NCI-H1930 (cell line): ENCODE measurements at places on chromosomes 7 and 10.
A peak's percentile ranks its signal among the peaks of the same experiment; 100 is the strongest.

DNA sequence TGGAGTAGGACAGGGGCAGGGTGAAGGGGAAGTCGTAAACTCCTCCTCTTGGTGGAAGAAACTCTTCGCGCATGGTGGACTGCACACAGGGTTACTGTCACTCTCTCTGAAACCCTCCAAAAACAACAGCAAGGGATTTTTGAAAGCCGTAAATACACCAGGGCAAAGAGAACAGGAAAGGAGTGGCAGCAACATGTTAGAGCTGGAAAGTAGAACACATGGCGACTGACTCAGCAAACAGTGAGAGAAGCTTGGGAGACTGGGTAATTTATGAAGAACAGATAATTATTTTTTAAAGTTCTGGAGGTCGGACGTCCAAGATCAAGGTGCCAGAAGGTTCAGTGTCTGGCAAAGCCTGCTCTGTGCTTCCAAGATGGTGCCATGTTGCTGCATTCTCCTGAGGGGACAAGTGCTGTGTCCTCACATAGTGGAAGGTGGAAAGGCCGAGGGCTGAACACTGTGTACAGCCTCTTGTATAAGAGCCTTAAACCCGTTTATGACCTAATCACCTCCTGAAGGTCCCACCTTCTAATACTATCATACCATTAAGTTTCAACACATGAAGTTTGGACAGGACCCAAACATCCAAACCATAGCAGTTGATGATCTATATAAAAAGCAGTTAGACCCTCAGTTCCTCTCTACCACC, 22.5 kb upstream of the C10orf53 start:
- DNase-seq, result no peak

DNA sequence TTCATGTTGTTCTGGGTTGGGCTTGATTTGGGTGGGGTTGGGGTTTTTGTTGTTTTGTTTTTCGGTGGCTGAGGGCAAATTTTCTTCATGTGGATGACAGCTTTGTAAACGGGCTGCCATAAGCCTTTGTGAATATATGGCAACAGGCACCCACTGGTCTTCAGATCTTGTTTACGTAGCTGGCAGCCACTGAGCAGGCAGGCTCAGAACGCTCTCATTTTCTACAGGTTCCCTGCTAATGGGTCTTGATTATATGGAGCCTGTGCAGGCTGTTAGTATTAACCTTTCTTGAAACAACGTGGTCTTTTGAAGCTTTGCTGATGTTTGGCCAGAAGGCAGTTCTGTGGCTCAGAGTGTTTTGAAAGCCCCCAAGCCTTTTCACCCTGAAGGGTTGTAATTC, 199.7 kb downstream of the TNS3 start:
- DNase-seq, result no peak

DNA sequence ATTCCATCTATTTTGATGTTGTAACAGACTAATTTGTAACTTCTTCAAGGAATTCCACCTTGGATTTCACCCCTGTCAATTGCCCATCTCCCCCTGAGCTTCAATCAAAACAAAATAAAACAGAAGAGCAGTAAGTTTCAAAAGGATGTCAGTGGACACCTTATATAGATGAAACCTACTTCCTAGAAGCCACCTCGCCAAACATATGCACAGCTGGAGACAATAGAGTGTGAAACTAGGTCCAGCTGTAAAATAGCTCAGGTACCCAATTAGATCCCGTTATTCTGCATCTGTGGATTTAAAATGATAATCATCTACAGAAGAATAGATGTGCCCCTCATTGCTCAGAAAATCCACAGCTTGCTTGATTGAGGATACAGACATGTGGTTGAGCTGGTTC, 598.6 kb downstream of the SH2D4B start:
- DNase-seq, result no peak

- no peak for DNase-seq
Measured at GRCh38 chr10:70993051-70993450, 104.7 kb upstream of the PCBD1 start.

GRCh38 chr7:133186060-133186459, 66.8 kb upstream of the EXOC4 start:
- no peak for DNase-seq

GRCh38 chr7:78420001-78420400, 621.4 kb downstream of the PHTF2 start:
- DNase-seq, result no peak

DNA sequence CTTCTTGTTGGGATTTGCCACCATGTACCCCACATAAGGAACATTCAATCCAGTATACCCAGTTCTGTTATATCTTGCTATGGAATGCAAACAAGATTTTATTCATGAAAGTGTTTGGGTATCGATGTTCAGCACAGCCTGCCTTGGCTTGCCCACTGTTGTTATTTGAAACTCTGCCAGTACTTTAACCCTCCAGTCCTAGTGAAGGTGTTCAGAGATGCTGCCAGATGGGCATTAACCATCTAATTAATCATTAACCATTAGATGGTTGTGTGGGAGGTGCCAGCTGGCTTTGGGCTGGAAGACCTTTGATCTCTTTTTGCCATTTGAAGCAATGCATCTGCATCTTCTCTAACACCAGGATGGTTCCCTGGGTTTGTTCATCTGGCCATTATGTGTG, 363.0 kb downstream of the SH2D4B start:
- no peak for DNase-seq

GRCh38 chr7:24709585-24710360, 47.5 kb downstream of the GSDME start:
- DNase-seq, result no peak

GRCh38 chr10:101291331-101292193, 62.3 kb upstream of the LBX1 start:
- DNase-seq, result peak; percentile 32

- no peak for DNase-seq
Measured at GRCh38 chr10:67722113-67722512, 26.1 kb upstream of the CTNNA3 start.

- DNase-seq, result no peak
Measured at GRCh38 chr7:33986451-33986850, 81.1 kb downstream of the BMPER start.

GRCh38 chr7:128792471-128793180, 858 bp downstream of the CCDC136 start:
- DNase-seq, result no peak

- no peak for DNase-seq
Measured at GRCh38 chr7:41869997-41870396, 167.1 kb upstream of the INHBA start.

DNA sequence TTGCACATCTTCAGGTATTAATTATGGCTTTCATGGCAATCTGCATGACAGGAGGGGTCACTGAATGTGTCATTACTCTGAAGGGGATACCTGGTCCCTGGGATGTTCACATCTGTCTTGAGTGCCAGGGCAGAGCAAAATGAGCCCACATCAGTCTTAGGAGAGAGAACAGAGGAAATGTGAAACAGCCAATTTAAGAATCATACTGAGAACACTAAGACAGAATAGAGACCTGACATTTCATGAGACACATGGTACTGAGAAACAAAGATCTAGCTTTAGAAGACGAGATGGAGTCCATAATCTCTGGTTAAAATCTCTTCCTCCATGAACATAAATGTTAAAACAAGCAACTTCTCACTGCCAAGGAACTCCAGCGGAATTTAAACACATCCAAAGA, 34.1 kb upstream of the FZD1 start:
- no peak for DNase-seq
